Stimulated activated CD8-positive, alpha-beta memory T cell treated with anti-CD3 and anti-CD28 coated beads, Interleukin-15, amount 100 ng/mL, for 24 hours (primary cell): ENCODE measurements at places on chromosomes 12 and 14.

DNA sequence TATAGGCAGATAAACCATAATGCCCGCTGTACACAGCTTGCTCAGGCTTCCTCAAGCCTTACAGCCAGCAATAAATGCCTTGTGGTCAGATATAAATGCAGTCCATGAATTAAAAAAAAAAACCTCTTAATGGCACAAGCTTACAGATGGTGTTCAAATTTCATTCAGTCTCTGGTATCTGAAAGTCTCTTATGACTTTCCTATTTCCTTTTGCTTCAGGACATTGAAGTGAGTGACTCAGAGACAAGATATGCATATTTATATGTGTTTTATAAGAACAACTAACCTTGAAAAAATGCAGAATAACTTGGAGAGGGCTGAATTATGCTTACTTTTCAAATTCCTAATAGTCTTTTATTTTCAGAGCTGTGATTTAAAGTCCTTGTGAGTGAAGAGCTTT, 426.9 kb upstream of the MIS18BP1 start:
- DNase-seq: no peak

DNA sequence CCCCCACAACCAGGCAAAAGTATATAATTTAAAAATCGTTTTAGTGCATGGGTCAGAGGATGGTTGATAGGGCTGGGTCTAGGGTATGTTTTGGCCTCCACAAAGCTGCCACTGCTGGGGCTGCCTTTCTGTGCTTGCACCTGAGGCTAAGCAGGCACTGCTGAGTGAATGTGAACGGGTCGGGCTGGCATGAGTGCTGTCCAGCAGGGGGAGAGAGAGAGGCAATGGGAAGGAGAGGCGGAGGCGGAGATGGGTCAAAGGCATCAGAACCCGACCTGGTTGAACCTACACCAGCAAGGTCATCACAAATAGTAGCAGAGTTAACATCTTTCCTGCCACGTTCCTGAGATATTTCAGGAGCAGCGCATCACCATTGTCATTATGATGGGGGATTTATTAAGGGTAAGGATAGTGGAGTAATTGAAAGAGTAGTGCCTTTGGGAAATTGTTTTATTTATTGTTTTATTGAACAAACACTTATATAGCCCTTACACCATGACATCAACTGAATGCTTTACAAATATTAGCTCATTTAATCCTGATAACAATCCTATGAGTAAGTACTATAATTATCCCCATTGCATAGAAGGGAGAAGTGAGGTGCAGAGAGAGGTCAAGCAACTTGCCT, 5.8 kb upstream of the NRXN3 start:
- no peak for DNase-seq

DNA sequence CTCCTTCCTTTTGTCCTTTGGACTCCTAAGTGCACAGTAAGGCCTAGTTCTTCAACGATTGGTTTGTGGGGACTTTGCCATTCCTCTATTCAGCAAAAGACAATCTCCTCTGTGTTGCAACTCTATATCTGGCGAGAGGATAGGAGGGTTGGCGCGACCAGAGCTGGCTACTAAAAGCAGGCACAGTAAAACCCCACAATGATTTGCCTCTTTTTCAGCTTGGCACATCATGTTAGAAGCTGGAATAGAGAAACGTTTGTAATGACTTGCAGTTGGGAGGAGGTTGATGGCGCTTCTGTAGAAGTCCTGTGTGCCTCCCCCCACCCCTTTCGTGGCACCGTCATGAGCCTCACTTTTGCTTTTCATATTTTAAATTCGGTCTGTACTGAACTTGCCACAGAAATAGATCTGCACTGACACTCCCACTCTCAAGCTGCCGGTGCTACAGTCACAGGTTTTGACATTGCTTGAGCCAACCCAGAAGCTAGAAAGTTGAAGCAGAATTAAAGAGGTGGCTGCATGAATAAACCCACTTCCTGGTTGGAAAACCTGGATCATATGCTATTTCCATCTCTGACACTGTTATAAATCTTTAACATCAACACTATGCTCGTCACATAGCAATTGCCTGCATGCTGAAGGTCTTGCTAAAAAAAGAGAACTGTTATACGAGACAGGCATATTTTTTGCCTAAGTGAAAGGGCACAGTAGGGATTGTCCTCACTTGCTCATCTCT, 315.3 kb upstream of the PRICKLE1 start:
- no peak for DNase-seq

DNA sequence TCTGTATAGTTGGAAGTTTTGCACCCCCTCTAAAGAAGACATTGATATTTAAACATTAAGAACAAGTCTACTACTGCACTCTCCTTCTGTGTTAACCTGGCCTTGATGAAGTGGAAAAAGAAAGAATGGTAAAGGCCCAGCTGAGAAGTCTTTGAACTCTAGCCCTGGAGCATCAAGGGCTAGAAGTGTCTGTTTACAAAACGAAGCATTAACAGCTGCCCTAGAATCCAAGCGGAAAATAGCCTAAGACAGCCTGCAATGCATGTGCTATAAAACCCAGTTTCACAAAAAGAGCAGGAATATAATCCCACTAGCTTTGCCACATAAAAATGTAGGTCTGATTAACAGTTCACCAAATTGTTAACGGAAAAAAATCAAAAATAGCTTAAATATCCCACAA, 60.5 kb downstream of the NUMB start:
- DNase-seq: no peak

DNA sequence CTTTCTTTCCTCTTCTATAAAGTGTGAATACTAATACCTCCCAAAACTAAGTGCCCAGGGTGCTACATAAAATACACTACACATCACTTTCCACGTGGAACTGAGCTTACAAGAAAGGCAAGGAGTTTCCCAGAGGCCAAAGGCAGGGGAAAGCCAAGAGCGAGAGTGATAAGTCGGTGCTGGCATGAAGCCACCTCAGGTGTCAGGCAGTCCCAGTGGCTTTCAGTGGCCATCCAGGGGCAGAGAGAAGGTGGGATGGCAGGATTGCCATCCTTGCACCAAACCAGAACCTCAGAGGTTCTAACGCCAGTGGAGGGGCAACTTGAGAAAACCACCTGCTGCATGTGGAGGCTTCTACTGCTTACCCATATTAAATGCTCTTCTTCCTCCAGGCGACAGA, 79.7 kb upstream of the DIO3 start:
- DNase-seq: no peak
